Bronchus fibroblast of lung (primary cell): ENCODE measurements at places on chromosomes 2 and 18. TPM values are rescaled to one million over a fixed set of nuclear protein-coding genes. Genes with fewer than 3 reads are reported as not detected.

The SLC9A4 gene
- total RNA-seq = not detected in 2 replicates

The DSC3 gene
- total RNA-seq = 0.17 and 0.30 TPM in 2 replicates

The RPL31 gene
- total RNA-seq = 885 and 989 TPM in 2 replicates

The CD302 gene
- total RNA-seq = 5.0 and 5.2 TPM in 2 replicates

The WNT10A gene
- not detected in 2 replicates for total RNA-seq

The ACTG2 gene
- 16.5 and 24.8 TPM in 2 replicates for total RNA-seq
